ENCODE measurements at places on chromosomes 2 and 18. TPM values are rescaled to one million over a fixed set of nuclear protein-coding genes. Genes with fewer than 3 reads are reported as not detected.

DNA sequence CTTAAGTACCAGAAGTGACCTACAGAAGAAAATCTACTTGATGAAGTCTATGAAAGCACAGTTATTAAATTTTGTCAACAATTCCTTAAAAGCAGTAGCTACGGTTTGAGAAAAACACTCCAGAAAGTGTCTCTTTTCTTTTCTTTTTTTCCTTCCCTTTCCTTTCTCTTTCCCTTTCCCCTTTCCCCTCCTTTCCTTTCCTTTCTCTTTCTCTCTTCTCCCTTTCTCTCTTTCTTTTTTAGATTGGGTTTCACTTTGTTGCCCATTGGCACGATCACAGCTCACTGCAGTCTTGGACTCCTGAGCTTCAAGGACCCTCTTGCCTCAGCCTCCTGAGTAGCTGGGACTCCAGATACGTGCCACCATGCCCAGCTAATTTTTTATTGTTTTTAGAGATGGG, 2.6 kb upstream of the ALMS1 start:
- no peak overlapping the region for H3K27ac ChIP-seq
- peaks cover 16% of the 10 kb centered on the region for H3K4me1 ChIP-seq
- no peak for DNase-seq
- no peak overlapping the region for H3K4me3 ChIP-seq

DNA sequence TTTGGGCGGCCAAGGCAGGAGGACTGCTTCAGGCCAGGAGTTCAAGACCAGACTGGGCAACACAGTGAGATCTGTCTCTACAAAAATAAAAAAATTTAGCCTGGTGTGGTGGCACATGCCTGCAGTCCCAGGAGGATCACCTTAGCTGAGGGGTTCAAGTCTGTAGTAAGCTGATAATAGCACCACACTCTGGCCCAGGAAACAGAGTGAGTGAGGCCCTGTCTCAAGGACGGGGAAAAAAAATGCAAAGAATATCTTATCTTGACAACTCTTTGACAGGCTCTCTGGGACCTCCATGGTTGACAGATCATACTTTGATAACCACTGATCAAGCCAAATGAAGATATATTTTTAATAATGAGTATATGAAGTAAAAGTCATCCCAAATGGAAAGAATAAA, 22.7 kb downstream of the USP34 start:
- DNase-seq: no peak
- H3K27ac ChIP-seq: no peak overlapping the region
- H3K36me3 ChIP-seq: peaks cover 45% of the 10 kb centered on the region
- H3K4me1 ChIP-seq: peaks cover 9% of the 10 kb centered on the region

- no peak overlapping the region for H3K4me3 ChIP-seq
- peaks cover 8% of the 10 kb centered on the region for H3K36me3 ChIP-seq
- H3K4me1 ChIP-seq: peaks cover 17% of the 10 kb centered on the region
- no peaks in the 10 kb centered on the region for H3K27me3 ChIP-seq
- no peak overlapping the region for H3K27ac ChIP-seq
Observed at GRCh38 chr2:7014174-7014640, 97.0 kb downstream of the RNF144A start.

GRCh38 chr18:24786027-24786426, 325.6 kb downstream of the HRH4 start:
- no peak overlapping the region for H3K4me3 ChIP-seq
- no peaks in the 10 kb centered on the region for H3K27me3 ChIP-seq
- no peak overlapping the region for H3K27ac ChIP-seq
- no peaks in the 10 kb centered on the region for H3K4me1 ChIP-seq
- H3K36me3 ChIP-seq: no peaks in the 10 kb centered on the region

DNA sequence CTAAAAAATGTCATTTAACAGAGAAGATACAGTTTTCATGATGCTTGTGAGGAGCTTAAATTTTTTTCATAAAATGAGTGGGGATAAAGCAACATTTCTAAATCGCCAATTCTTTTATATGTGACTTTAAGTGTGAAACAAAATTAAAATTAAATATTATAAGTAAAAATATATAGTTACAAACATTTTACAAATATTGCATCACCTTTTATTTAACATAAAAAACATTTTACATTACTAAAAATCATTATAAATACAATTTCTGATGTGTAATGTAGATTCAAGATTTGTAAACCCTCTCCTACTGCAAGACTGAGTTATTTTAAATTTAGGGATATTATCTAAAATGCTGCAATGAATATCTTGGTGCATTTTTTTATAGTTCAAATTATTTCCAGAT, 44.4 kb upstream of the GATA6 start:
- H3K27ac ChIP-seq: no peak overlapping the region
- H3K36me3 ChIP-seq: no peaks in the 10 kb centered on the region
- no peaks in the 10 kb centered on the region for H3K4me1 ChIP-seq

- H3K4me3 ChIP-seq: no peak overlapping the region
- no peaks in the 10 kb centered on the region for H3K27me3 ChIP-seq
- DNase-seq: no peak
- H3K36me3 ChIP-seq: no peaks in the 10 kb centered on the region
- no peak overlapping the region for H3K27ac ChIP-seq
- no peaks in the 10 kb centered on the region for H3K4me1 ChIP-seq
Observed at GRCh38 chr18:60809937-60810336, 437.4 kb upstream of the MC4R start.

GRCh38 chr18:6313415-6313814, 101.3 kb downstream of the L3MBTL4 start:
- no peaks in the 10 kb centered on the region for H3K36me3 ChIP-seq
- no peak overlapping the region for H3K27ac ChIP-seq

The TM4SF20 gene
- not detected for total RNA-seq

The COL3A1 gene
- not detected for total RNA-seq

The KCNF1 gene
- total RNA-seq: not detected

The CYS1 gene
- 0.14 TPM for total RNA-seq

The RAD51AP2 gene
- not detected for total RNA-seq

The MEP1B gene
- not detected for total RNA-seq

The DNER gene
- total RNA-seq: not detected
